ENCODE measurements at places on chromosomes 6 and 20.
A peak's percentile ranks its signal among the peaks of the same experiment; 100 is the strongest.

- DNase-seq, result no peak
Measured at GRCh38 chr20:59785986-59786795, 147.2 kb downstream of the SYCP2 start.

DNA sequence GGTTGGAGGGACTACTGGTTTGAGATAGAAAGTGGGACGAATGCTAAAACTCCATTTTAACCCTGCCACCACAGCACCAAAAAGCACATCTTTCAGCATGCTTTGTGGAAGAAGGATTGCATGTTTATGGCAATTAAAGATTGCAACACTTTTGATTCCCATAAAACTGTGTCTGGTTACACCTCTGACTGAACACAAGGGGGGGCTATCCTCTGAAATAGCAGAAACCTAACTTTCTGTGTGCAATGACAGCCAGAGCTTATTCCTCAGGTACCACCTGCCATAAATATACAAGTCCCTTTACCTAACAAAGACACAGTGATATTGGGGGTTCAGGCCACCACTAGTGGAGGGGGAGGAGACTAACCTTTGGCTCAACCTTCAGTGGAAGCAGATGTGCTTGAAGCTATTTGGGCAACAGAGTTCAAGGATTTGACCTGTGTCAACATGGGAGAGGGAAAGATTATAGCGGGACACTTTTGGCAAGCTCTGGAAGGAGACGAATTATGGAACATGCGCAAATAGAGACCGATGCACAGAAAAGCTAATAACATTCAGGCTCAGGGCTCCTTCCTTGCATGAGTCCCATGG is 9.6 kb upstream of the PLG start:
- no peak for DNase-seq

DNA sequence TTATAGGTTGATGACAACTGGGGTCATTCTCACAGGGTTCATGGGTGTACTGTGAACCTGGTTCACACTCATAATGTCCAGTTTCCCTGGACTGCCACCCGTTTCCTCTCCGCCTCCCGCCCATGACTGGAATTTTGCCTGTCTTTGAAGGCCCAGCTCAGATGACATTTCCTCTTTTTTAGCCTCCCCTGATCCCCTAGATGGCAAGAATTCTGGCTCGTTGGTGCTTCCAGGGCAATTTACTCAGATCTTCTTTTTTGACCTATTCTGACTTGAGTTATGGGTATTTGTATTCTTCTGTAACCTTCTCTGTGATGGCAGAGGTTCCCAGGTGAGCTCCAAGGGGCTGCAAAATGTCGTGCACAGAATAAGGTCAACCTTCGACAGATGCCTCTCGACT is 5.7 kb upstream of the CITED2 start:
- DNase-seq, result no peak

- DNase-seq, result no peak
Measured at GRCh38 chr6:152130441-152130840, 323.0 kb downstream of the ESR1 start.

DNA sequence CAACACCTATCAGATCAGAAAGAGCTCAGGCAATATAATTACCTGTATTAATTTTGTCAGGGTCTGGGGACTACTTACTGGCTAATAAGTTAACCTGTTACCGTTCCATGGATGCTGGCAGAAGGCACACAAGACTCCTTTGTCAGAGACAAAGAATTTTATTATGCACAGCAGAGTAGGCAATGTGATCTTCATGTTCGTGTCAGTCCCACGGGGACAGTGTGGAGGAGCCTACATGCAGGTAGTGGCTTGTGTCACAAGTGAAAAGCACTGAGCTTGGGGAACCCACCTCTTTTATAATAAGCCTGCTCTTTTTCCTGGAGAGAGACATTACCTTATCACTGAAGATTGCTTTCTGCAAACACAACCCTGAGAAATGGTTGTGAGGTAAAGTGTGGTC is 96.9 kb downstream of the CD164 start:
- no peak for DNase-seq

DNA sequence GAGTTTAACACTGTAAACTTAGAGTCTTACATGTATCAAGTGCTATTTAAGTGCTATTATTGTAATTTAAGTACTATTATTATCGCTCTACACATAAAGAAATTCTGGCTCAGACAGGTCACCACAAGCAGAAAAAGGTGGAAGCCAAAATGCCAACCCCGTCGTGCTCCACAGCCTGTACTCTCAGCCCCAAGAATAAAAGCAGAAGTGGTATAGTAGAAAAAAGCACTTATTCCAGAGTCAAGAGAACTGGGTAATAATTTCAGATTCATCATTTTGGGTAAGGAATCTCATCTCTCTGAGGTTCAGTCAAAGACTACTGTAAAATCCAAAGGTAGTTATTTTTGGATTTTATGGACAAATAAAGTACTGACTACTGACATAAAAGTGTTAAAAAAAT is 943 bp downstream of the ZUP1 start:
- DNase-seq, result no peak

- DNase-seq, result no peak
Measured at GRCh38 chr6:167906899-167907298, 80.2 kb downstream of the AFDN start.

GRCh38 chr6:127291495-127291894 is 24.8 kb downstream of the RNF146 start:
- peak; percentile 31 for DNase-seq

DNA sequence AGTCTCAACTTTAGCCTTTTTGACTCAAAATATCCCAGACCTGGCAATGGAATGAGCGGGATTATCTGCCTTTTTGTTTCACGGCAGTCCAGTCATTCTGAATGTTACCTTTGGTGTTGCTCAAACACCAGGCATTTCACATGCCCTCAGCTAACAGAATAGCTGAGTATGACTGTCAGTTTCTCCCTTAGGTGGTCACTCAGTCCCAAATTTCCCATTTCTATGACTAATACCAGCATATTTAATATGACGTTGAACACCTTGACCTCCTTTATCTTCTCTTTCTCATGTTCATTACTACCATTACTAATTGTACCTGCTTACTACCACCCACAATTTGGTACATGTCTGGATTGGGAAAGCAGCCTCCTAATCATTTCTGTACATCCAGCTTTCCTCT is 65.2 kb downstream of the EDN1 start:
- no peak for DNase-seq

All from GM20000 (cell line).